ENCODE measurements at places on chromosomes 1 and 21. TPM values are rescaled to one million over a fixed set of nuclear protein-coding genes. Genes with fewer than 3 reads are reported as not detected.

DNA sequence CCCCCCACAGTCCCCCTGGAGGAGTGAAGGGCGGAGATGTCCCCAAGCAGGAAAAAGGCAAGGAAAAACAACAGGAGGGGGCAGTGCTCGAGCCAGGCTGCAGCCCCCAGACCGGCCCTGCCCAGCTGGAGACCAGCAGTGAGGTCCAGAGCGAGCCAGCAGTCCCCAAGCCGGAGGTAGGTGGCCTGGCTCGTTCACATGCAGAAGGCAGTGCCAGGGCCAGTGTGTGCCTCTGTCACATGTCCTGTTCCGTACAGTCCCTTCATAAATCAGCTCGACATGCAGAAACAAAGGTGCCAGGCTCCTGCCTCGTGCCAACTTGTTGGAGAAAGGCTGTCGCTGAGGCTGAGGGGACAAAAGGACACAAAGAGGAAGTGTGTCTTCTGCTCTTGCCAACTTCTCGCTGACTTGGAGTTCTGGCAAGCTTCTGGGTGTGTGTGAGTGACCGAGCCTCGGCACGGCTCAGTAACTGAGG, 24.1 kb upstream of the MPZL1 start:
- no peak for DNase-seq

The PDZK1 gene
- total RNA-seq = not detected

DNA sequence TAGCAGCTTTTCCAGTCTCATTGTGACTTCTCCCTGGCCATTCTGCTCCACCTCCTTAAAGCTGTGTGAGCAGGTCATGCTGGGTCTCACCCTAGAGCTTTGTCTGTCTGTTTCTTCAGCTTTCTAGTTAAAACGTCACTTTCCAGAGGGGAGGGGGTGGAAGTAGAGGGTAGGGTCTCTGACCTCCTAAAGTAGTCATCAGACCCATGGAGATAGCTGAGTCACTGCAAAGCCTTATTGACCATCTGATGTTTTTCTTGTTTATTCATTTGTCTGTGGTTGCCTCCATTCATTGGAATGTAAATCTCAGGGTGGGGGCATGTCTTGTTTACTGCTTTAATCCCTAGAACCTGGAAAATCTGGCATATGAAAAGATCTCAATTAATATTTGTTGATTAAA, 52.7 kb downstream of the ELF3 start:
- no peak for DNase-seq

DNA sequence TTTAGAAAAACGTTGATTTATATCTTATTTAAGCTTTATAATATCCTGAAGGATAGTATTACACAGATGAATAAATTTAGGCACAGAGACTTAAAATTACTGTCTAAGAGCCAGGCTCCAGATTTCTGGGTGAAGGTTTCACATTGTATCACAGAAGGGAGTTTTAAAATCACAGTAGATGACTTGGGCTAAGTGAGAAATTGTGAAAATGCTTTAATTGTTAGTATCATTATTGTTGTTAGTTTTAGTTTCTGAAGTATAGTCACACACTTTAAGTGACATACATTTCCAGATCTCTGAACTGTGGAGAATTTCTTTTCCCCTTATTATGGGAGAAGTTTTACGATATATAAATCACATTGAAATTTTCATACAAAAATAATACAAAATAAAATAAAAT, 83.5 kb downstream of the NDUFS5 start:
- no peak for DNase-seq

- DNase-seq = peak; percentile 84
Measured at GRCh38 chr1:110615548-110616130, 9.5 kb upstream of the KCNA2 start.

DNA sequence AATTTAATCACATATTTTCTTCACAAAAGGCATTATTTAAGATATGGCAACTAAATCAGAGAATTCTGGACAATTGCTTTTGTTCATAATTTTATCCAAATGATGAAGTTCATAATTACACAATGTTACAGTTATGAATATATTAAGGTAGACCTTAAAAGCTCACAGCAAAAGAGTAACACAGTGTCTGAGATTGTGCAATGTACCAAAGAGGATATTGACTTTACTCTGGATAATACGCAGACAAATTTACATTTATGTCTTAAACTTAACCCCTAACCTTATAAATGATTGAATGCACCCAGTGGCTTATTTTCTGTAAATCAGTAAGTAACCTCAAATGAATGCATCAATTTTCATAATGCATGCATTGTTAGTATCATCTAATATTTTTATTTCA, 216.2 kb upstream of the SAMSN1 start:
- DNase-seq = no peak

DNA sequence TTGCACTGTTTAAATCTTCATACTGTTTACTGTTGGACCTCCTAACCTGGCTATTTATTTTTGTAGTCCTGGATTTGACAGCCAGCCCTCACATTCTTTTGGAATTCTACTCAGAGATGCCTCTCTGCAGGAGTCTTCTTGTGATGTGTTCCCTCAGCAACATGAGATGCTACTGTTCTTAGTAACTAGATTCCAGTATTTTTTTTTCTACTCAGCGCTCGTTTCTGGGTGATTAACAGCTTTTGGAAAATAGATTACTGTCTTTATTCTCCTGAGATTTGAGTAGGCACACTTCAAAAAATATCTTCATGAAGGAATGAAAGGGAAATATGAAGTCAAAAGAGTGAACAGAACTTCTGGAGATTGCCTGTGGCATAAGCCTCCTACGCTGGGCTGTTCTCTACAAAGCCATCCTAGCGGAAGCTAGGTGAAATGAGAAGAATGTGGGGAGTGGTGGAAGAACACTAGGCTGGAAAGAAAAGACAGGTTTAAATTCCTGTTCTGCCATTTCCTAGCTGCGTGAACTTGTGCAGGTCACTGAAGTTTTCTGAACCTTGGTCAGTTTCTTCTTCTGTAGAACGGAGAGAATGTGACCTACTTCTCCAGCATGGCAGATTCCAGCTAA, 75.9 kb downstream of the LRRC8C start:
- DNase-seq = no peak

- DNase-seq = peak; percentile 78
Measured at GRCh38 chr1:87149241-87150041, 179.2 kb upstream of the LMO4 start.

GRCh38 chr1:161191971-161192370, 6.9 kb downstream of the ADAMTS4 start:
- no peak for DNase-seq

DNA sequence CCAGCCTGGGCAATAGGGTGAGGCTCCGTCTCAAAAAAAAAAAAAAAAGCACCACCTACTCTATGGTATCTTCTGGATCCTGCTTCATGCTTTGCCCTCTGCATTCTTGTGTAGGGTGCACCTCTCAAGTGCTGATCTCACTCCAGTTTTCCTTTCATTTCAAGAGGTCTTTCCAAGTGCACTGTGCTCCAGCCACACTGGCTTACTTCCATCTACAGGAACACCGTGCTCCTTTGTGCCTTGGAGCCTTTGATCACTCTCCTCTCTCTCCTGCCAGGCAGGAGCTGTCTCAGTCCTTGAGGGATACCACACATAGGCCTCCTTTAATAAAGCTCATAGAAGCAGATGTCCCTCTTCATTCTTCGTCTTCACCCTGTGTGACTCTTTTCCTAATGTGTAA, 55.4 kb upstream of the GREM2 start:
- no peak for DNase-seq

DNA sequence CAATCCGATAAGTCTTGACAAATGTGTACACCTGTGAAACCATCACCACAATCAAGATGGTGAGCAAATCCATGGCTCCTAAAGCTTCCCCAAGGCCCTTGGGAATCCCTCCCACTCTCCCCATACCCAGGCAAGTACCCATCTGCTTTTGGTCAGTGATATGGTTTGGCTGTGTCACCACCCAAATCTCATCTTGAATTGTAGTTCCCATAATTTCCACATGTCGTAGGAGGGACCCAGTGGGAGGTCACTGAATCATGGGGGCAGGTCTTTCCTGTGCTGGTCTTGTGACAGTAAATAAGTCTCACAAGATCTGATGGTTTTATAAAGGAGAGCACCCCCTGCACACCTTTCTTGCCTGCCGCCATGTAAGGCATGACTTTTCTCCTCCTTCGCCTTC, 14.6 kb upstream of the GUCA2B start:
- DNase-seq = no peak

DNA sequence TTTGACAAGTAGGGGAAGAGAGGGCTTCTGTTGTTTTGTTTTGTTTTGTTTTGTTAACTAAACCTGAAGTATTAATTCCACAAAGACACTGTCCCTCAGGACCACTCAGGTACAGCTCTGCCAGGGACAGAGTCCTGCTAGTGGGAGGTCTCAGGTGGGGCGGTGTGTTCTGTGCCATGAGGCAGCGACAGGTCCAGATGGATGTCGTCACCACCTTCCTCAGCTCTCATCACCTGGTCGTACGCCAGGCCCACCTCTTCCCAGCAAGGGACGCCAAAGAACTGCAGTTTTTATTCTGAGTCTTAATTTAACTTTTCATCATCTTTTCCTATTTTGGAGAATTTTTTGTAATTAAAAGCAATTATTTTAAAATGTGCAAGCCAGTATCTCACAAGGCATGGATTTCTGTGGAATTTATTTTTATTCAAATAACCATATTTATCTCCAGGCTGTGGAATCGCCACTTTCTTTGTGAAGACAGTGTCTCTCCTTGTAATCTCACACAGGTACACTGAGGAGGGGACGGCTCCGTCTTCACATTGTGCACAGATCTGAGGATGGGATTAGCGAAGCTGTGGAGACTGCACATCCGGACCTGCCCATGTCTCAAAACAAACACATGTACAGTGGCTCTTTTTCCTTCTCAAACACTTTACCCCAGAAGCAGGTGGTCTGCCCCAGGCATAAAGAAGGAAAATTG, 62.5 kb downstream of the POFUT2 start:
- no peak for DNase-seq

GRCh38 chr1:160720356-160721085, 8.9 kb upstream of the CD48 start:
- no peak for DNase-seq

DNA sequence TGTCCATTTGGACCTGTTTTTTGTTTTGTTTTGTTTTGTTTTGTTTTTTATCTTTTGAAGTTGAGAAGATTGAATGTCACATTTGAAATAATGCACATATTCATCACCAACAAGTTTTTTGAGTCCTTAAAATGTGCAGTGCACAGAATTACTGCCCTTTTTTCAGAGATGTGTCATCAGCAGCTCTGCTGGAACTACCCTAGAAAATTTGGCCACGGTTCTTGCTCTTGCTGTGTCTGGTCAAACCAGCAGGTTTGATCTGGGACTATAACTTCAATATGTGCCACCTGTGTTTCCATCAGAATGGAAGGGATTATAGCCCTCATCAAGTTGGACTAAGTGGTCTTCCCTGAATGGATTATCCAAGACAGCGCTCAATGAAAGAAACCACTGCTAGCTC, 24.1 kb upstream of the CNN3 start:
- no peak for DNase-seq

DNA sequence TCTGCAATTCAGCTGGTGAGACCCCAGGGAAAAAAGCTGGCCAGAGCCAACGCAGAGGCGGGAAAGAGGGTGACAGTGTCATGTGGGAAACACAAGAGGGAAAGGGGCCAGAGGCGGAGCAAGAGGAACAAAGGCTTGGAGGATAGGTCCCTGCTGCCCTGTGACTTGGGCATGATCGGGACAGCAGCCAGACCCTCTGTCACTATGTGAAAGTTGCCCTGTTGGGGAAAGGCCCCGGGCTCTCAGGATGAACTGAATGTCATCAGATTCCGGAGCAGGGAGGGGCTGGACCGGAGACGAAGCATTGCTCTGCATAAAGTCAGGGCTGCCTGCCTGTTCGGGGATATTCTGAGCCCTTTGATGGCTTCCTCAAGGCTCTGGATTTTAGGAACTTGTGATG, 5.7 kb upstream of the ELF3 start:
- no peak for DNase-seq

DNA sequence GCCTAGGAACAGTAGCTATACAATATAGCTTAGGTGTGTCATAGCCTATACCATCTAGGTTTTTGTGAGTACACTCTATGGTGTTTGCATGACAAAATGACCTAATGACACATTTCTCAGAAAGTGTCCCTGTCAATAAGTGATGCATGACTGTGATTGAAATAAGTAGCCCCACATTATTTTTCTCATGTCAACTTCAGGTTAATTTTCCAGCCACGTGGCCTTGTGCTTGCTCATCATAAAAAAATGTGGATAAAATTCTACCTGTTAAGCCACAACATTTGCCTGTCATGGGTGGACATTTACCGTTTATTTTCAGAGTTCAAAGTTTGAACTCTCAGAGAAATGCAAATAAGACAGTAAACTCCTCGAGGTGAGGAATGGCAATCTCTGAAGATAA, 5.5 kb downstream of the DISC1 start:
- no peak for DNase-seq

The VASH2 gene
- 17.3 TPM for total RNA-seq

- no peak for DNase-seq
Measured at GRCh38 chr1:204340081-204340889, 19.4 kb downstream of the PLEKHA6 start.

GRCh38 chr1:7506454-7507284, 264.4 kb upstream of the VAMP3 start:
- no peak for DNase-seq

The SPATA45 gene
- total RNA-seq = not detected

DNA sequence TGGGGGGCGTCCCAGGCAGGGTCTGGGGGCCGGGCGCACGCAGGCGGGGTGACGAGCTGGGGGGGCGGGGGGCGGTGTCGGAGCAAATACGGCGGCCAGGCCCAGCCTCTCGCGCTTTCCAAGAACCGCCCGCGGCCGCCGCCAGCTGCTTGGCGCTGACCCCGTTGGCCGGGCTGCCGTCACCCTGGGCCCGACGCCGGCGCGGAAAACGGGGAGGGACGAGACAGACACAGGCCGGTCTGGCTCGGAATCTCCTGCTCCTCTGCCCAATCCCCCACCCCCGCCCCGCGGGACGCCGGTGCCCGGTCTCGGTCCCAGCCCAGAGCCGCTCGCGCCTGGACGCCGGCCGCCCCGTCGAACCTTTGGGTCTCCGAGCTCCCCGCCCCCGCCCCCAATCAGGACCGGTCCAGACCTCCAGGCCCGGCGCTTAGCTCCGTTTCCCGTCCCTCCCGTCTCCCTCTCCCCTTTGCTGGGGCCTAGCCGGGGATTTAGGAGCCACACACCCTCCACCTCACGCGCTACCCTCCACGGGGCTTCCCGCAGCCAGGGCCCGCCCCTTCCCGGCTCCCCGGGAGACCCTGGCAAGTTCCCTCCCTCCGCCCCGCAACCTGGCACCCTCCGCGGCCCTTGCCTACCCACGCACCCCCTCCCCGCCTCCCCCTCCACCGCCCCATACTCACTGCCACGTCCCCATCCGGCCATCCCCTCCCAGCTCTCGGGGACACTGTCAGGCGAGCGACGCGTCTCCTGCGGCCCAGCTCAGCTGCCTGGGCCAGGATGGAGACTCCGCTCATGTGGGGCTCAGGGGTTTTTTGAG, 800 bp upstream of the MMP23B start:
- DNase-seq = peak; percentile 81

Data from tongue (tissue), 3 donors.